Mucosa of gallbladder (tissue), 1 donor: ENCODE measurements at places on chromosomes 3 and 15. TPM values are rescaled to one million over a fixed set of nuclear protein-coding genes. Genes with fewer than 3 reads are reported as not detected.

- DNase-seq, result peak; percentile 15
These were observed 1.9 kb upstream of the MEX3B start for GRCh38 chr15:82047453-82048400.

GRCh38 chr3:40985195-40985594, 214.1 kb upstream of the CTNNB1 start:
- DNase-seq, result no peak

DNA sequence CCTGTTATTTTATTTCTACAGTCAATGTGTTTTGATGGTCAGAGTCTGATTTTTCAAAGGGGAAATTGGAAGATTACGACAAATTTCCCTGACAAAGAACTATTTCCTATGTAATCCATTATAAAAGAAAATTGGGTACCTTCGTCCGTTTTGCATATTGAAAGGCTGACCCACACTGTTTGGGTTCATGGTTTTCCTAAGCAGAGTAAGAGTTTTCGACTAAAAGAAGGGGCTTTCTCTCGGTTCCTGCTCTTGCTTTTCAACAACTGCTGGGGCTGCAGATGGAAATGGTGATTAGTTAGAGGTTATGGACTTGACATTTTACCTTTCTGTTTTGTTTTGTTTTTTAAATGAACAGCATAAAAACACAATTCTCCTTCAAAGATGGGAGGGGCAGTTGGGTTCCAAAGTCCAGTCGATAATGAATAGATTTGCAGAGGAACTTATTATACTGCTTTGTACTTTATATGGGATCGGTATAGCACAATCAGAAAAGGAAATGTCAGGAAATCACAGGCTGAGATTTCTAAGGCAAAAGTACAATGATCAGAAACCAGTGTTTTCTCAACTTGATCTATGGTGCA, 978 bp downstream of the KCNMB2 start:
- DNase-seq, result no peak

The ABI3BP gene
- total RNA-seq, result 215 TPM

The SYNPR gene
- not detected for total RNA-seq
